Stimulated activated naive CD4-positive, alpha-beta T cell treated with Interleukin-2 at 50 U/mL for 16 hours (primary cell): ENCODE measurements at places on chromosomes 7 and 10.
A peak's percentile ranks its signal among the peaks of the same experiment; 100 is the strongest.

GRCh38 chr10:44353721-44354120, 31.2 kb downstream of the CXCL12 start:
- DNase-seq, result no peak

DNA sequence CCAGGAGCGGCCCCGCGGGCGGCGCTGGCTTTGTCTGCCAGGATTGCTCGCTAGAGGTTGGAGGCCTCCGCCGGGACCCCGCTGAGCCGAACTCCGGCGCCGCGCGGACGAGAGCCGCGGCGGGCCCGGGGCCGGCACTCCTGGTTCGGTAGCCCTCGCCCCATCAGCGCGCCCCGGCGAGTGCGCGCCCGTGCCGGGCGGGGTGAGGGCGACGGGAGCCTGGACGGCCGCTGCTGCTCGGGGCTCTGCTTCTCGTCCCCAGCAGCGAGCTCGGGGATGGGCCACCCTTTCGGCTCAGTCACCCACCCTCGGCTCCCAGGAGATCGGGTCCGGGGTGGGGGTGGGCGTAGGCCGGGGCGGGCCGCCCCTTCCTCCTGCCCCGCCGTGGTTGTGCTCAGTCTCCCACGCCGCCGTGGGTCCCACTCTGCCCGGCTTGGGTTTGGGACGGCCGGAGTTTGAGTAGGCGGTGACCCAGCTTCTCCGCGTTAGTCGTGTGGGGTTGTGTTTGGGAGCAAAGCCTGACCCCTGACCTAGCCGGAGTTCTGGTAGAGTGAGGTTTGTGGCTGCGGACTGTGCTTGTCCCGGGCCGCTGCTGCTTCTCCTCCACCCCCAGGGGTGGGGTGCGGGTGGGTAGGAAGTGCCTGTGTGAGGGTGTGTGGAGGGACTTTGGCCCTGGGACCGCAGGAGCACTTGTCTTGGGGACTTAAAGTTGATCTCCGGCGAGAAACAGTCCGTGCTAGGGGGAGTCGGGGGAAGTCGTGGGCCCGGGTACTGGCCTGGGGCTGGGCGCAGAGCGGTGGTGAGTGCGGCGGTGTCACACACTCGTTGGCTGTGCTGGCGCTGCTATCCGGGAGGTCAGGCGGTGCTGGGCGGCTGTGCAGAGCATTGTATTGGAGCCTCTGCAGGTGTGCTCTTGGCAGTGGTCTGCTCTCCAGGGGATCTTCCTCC, 677 bp downstream of the TSPAN14 start:
- DNase-seq, result peak; percentile 33

- no peak for DNase-seq
Measured at GRCh38 chr10:28569506-28570159, 36.7 kb downstream of the WAC start.

GRCh38 chr10:101566333-101567164, 21.5 kb downstream of the POLL start:
- no peak for DNase-seq

DNA sequence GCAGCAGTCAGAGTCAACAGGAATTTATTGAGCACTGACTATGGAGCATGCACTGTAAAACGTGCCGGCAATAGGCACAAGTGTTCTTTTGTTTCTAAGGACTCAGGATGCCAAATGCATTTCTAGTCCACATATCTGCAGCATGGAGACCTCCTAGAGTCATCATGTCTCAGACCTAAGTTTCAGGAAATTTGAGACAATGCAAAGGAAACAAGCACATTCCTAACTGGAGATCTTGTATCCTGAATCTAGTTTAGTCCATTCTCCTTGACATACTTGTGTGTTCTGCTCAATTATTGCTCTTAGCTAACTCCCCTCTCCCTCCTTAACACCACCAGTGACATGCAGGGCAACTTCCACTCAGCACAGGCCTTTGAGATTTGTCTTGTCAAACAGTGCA, 173.2 kb downstream of the ZNF438 start:
- no peak for DNase-seq

DNA sequence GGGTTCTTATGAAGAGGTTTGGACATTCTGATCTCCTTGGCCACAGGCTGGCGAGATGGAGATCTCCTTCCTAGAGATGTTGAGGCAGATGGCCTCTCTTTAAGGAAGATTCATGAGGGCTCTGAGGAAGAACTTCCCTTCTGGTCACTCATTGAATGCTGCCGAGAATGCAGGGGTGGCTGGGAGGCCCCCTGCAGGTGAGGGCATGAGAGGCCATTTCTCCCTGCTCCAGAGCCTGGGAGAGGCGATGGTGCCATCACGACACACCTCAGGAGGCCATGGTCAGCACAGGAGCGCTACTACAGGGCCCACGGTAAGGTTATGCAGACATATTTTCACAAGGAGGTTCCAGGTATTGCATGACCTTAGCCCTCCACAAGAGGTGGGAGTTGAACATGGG, 40.2 kb downstream of the CXCL12 start:
- no peak for DNase-seq

- no peak for DNase-seq
Measured at GRCh38 chr10:102919992-102920739, 2.1 kb downstream of the CNNM2 start.

- DNase-seq, result no peak
Measured at GRCh38 chr7:437329-438251, 82.1 kb downstream of the PDGFA start.

- DNase-seq, result no peak
Measured at GRCh38 chr10:23540401-23541030, 101.6 kb downstream of the OTUD1 start.

DNA sequence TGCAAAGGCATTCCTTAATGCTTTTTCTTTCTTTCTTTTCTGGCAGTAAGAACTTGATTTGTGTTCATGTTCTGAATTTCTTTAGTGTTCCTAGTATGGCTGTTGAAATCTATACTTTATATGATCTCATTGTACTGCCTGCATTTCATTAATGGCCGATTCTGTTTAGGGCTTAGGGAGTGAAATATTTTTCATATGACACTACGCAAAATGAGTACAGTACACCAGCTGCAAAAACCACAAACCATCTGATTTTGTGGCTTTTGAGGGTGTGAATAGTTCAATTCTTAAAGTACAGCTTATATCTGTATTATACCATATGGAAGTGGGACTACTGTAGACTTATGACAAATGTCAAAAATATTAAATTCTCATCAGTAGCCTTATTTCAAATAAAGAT, 69.1 kb upstream of the FOXP2 start:
- no peak for DNase-seq

DNA sequence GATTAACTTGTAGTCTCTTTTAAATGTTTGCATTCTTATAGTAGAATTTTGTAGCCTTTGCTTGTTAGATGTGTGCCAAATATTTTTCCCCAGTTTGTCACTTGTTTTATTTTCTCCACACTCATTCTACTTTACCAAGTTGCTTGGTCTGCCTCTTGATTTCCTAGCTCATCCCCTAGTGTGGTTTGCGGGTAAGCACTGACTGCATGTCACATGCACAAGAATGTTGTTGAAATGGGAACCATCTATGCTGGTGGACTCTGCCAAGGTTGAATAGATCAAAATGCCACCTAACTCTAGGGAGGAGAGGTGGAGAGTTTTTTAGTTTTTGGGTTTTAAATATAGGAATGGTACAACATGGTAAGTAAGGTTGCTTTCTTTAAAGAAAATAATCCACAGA, 47.6 kb downstream of the FZD1 start:
- DNase-seq, result no peak

DNA sequence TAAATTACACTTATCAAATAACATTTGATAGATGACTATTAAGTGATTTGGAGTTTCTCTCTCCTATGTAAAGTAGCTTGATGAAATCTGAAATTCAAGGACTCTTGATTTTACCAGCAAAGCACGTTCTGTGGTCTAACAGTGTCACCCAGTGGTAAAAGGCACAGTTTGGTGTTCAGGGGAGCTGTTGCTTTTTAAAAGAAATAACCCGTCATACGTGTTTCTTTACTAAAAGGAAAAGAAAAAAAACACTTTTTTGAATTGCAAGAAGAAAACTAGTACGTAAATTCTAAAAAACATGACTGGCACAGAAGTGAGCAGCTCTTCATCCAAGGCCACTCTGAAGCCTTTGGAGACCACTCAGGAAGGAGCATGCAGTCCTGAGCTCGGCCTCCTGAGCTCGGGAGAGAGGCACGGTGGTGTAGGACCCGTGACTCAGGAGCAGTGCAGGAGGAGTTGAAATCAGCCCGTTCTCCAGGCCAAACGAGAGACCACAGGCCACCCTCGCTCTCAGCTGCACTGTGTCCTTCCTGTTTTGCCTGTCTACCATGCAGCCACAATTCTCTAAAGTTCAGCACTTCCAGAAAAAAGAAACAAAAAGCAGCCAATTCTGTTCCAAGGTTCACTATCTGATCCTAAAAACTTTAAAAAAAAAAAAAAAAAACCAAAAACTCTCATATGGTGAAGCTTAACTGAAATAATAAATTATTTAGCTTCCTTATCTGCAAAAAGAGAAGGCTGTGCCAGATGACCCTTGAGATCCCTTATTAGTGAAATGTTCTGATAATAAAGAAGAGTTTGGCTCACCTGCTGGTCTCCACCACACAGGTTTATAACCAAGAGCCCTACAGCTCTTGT, 212.6 kb upstream of the FRMD4A start:
- DNase-seq, result no peak

DNA sequence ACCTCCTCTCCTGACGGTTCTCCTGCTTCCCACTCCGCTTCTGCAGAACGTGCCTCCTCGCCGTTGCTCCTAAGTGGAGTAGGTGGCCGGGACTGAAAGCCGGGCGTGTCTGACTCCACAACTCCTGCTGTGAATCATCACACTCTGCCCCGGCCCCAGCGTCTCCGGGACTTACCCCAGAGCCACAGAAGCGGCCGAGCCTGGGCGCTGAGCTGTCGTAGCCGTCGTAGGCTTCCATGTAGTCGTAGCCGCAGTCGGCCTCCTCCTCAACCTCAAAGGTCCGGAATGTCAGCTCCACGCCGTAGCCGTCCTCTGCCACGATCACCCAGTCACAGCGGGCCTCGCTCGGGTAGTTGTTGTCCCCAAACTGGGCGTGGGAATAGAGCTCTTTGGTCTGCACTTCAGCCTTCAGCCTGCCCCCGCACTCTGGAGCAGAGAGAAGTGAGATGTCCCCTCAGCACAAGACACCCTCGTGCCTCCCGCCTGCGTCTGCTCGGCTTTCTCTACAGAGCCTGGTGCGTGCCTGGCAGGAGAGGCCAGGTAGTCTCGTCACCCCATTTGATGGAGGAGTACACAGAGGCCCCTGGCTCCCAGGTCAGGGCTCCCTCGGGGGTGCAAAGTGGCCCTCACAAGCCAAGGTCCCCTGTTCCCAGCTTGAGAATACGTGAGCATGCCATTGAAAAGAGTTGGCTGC, 11.2 kb upstream of the OPALIN start:
- no peak for DNase-seq

DNA sequence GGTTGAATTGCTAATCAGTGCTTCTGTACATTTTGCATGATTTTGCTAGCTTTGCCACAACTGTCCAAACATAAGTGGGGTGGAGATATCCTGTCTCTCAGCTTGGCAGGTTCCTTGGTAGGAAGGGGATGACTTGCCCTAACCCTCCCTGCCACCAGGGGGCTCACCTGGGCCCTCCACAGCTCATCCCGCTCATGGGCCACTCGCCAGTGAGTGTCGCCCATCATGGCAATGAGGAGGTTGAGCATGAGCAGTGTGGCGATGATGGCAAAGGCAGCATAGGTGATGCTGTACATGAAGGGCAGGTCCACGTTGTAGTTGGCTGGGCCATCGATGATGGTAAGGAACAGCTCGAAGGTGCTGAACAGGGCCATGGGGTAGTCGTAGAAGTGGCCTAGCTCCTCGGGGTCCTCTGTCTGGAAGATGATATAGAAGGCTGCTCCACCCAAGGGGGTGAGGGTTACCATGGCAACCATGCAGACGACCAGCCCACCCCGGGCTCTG, 12.2 kb downstream of the TRPV6 start:
- no peak for DNase-seq

DNA sequence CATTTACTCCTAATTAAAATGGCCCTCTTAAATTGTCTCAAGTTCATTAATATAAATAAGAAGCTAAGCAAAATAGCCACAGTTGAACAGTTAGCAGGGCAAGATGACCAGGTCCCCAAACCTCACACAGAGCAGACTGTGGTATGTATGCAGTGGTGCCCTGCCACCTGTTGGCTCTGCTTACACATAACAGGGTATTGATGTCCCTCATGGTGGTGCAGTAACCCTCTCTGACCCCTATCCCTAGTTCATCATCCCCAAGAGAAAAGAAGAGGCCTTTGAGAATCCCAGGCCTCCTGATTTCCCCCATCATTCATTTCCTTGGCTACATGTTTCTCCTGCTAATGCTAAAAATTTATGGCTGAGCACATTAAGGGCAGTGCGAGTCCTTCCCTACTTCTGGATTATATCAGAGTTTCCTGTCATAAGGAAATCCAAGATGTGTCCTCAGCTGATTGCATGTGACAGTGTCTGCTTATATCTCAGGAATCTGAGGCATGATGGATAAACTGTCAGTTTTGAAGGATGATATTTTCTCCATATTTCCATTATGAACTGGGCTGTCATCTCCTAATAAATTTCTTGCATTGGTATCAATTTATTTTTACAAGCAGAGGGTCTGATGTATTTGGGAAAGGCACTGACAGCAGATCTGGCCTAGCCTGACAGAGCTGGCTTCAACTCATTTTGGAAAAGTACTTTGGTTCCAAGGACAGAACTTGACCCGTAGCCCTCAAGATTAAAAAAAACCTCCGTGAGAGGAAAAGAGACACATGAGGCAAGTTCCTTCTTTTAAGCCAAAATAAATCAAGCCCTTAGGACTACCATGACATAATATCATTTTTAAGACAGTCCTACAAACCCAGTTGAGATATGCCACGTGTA, 880.6 kb downstream of the LRMDA start:
- no peak for DNase-seq

- DNase-seq, result no peak
Measured at GRCh38 chr7:139860090-139860775, 31.2 kb downstream of the TBXAS1 start.

- DNase-seq, result no peak
Measured at GRCh38 chr7:50391386-50391785, 58.8 kb downstream of the FIGNL1 start.

GRCh38 chr7:82700741-82701140, 257.2 kb upstream of the CACNA2D1 start:
- no peak for DNase-seq

DNA sequence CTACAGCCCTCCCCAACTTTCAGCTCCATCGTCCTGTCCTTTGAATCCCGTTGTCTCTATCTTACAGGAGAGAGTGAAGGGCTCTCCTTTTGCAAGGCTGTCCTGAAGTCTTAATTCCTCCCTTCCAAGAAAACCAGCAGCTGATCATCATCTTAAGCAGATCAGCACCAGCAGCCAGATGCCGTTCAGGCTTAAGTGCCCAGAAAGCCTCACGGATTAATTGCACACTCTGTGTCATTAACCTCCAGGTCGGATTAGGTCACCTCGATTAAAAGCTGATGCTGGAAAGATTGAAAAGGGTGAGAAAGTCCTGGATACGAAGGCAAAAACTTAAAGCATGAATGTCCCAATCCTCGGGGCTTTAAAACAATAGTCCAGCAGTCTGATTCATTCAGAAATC, 24.8 kb upstream of the ADARB2 start:
- DNase-seq, result no peak
